ENCODE measurements at places on chromosomes 4 and X.

- no peak for DNase-seq
These were observed 1537.0 kb downstream of the C4orf33 start for GRCh38 chr4:130632731-130633604.

DNA sequence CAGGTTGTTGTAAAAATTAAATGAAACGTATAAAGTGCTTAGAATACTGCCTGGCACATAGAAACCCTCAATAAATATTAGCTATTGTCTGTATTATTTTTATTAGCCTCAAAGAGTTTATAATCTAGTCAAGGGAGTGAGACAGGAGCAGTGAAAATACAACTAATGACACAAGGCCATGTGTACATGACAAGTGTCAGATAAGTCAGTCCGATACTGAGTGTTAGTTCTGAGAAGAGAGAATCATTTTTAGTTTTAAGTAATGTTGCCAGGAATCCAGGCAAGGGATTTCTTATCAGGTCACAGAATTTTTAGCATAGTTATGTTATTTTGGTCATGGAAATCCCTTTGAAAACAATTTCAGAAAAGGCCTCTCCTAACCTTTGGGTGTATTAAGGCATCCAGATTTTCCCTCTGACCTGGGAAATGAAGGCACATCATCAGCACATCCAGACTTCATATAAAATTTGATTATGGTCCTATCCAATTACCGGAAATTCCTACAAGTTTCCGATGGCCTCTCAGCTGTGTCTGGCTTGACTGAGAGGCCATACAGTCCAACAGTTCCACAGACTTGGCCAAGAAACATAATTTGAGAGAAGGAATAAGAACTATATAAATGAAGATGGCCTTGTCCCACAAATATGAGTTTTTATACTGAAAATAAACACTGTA lies 35.7 kb downstream of the PPARGC1A start:
- no peak for DNase-seq

DNA sequence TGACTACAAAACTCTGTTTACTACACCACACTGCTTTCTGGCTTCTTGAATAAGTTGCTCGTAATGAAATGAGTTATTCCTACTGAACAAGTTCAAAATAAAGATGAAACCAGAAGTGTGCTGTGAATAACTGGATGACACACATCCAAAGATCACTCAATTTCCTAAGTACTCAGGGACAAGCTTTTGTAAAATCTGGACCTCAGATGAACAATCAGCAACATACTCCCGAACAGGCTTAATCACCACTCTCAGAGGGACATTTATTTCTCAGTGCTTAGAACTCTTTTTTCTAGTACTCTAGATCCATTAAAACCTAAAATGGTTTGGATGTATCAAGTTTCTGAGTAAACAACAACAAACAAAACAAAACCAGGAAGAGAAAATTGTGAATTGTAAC lies 61.5 kb upstream of the EXOC1L start:
- no peak for DNase-seq

DNA sequence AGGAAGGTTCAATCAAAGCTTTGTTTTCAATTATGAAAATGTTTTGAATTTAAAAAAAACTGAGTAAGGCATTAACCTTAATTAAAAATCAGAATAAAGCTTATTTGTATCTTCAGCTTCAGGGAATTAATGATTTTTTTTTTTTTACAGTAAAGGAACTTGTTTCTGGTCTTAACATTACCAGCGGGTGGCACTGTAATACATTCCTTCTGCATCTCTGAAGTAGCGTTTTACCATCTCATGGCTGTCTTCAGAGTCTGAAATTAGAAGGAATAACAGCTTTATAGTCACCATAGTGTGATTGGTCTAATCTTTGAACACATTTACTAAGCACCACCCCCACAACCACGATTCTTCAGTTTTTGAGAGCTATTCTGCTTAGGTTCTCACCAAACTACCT lies 102.6 kb downstream of the IL1RAPL2 start:
- DNase-seq = no peak

Data from stimulated activated naive CD4-positive, alpha-beta T cell (primary cell).